Astrocyte (in vitro differentiated cells and primary cell): ENCODE measurements at places on chromosomes 3 and 15. TPM values are rescaled to one million over a fixed set of nuclear protein-coding genes. Genes with fewer than 3 reads are reported as not detected.

DNA sequence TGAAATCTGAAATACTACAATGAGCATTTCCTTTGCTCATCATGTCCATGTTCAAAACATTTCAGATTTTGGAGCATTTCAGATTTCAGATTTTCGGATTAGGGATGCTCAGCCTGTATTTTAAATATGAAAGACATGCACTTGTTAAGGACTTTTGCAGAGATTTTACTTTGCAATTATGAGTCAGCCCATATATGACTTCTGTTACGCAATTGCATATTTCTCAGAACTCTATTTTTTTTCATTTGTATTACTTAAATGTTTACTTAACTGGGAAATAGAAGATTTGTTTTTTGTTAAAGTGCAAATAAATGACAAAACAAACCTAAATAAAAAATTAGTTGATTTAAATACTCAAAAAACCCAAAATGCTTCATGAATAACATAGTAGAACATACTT lies 376.2 kb downstream of the ZBTB20 start:
- H3K36me3 ChIP-seq = no peaks in the 10 kb centered on the region
- H3K27me3 ChIP-seq = no peaks in the 10 kb centered on the region
- H3K4me1 ChIP-seq = no peaks in the 10 kb centered on the region
- peak; percentile 3 for DNase-seq

Gene SFMBT1
- total RNA-seq = 3.2 and 5.5 TPM in 2 replicates

GRCh38 chr3:120678331-120678947 lies 3.6 kb downstream of the HGD start:
- peaks cover 10% of the 10 kb centered on the region for H3K4me1 ChIP-seq
- peak overlapping the region; percentile 22 for H3K27ac ChIP-seq
- H3K4me3 ChIP-seq = no peak overlapping the region
- peak; percentile 71 for DNase-seq
- no peaks in the 10 kb centered on the region for H3K36me3 ChIP-seq

Gene TGM5
- total RNA-seq = 0.16 TPM in 1 of 2 replicates, not detected in the other

DNA sequence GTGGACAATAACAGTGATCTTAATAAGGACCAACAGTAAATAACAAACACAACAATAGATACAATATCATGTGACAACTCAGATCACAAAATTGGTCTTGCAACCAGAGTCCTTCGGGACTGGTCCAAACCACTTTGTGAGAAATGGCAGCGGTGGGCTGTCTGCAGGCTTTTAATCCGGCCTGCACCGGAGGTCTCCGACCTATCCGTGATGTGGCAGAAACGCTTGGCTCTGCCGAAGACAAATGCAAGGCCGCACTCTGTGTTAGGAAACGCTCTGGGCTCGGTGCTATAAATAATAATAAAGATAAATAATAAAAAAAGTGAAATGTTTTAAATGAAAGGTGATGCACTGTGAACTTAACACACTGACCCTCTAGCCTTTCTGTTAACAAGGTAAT lies 810.6 kb upstream of the NR2F2 start:
- DNase-seq = no peak
- no peak overlapping the region for H3K27ac ChIP-seq
- no peaks in the 10 kb centered on the region for H3K36me3 ChIP-seq
- no peaks in the 10 kb centered on the region for H3K4me1 ChIP-seq
- no peaks in the 10 kb centered on the region for H3K27me3 ChIP-seq

Gene CAPN3
- total RNA-seq = 0.38 and 0.57 TPM in 2 replicates

DNA sequence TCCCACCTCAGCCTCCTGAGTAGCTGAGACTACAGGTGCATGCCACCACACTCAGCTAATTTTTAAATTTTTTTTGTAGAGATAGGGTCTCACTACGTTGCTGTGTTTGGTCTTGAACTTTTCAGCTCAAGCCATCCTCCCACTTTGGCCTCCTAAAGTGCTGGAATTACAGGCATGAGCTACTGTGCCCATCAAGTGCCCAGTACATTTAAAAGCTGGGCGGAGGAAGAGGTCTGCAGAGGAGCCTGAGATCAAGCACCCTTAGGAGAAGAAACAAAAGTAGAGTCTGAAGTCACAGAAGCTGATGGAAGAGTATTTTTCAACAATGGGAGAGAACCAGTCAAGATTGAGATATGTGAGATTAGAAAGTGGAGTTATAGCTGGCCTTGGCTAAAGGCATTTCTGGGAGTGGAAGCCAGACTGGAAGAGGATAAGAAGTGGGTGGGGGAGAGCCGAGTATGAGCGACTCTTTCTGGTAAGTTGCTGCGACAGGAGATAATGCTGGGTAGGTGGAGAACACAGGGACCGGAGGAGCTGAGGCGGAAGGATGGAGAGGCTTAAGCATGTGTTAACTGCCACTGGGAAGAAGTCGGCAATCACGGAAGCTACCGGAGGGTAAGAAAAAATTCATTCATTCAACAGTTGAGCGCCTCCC lies 782 bp upstream of the IREB2 start:
- peaks cover 11% of the 10 kb centered on the region for H3K4me1 ChIP-seq
- no peak for DNase-seq
- peaks cover 17% of the 10 kb centered on the region for H3K36me3 ChIP-seq
- H3K27me3 ChIP-seq = peaks cover 4% of the 10 kb centered on the region
- H3K27ac ChIP-seq = peak overlapping the region; percentile 87

DNA sequence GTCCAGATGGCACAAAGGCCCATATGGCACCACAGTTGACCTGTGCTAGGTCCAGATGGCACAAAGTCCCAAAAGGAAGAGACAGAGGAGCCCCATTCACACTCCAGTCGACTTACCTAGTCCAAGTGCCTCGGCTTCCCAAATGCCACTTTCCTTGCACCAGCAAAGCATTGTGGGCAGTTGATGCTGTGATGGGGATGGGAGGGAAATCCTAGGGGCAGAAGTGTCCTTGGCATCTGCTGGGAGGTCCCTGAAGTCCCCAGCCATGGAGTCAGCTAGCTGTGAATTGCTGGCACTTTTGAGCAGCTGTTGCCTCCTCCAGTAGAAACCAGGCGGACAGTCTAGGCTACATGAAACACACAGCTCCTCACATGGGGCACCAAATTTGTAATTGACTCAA lies 60.3 kb upstream of the SIAH2 start:
- no peak overlapping the region for H3K4me3 ChIP-seq
- H3K27ac ChIP-seq = no peak overlapping the region
- no peaks in the 10 kb centered on the region for H3K4me1 ChIP-seq
- no peak for DNase-seq
- no peaks in the 10 kb centered on the region for H3K36me3 ChIP-seq

DNA sequence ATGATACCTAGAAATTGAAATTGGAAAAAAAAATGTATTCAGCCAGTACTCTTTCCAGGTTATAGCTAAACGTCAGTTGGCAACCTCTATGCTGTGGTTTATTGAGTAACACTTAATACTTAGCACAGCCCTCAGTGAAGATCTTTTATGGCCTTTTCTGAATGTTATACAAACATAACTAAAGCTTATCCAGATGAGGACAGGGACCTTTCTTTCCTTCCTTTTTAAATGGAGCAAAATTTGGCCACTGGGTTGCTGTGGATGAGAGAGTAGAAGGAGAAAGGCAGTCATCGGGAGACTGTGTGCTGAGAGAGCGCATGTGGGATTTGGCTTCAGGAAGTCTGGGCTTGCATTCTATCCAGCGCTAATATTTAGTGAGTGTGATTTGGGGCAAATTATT lies 36.1 kb downstream of the IGF1R start:
- H3K27ac ChIP-seq = peak overlapping the region; percentile 40
- no peak overlapping the region for H3K4me3 ChIP-seq
- peak; percentile 66 for DNase-seq
- no peaks in the 10 kb centered on the region for H3K27me3 ChIP-seq
- peaks cover 15% of the 10 kb centered on the region for H3K4me1 ChIP-seq
- no peaks in the 10 kb centered on the region for H3K36me3 ChIP-seq

- no peaks in the 10 kb centered on the region for H3K27me3 ChIP-seq
- no peak for DNase-seq
- H3K36me3 ChIP-seq = no peaks in the 10 kb centered on the region
- H3K4me1 ChIP-seq = no peaks in the 10 kb centered on the region
- H3K4me3 ChIP-seq = no peak overlapping the region
Observed at GRCh38 chr15:27796405-27797320, 302.5 kb downstream of the OCA2 start.

DNA sequence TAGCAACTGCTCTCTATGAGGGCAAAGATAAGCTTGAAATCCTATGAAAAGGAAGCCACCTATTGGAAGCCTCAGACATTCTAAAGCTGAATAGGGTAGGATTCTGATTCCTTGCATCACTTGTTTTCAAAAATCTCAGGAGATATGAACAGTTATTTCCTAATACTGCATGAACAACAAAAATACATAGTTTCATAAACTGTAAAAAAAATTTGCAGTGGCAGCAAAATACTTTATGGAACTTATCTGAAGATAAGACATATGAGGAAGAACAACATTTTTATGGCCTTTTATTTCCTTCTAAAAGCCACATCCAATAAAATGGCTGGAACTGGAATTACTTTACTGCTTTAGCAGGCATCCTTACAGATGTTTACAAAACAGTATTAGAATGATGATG lies 29.9 kb downstream of the AP3S2 start:
- no peaks in the 10 kb centered on the region for H3K27me3 ChIP-seq
- no peaks in the 10 kb centered on the region for H3K4me1 ChIP-seq
- peaks cover 16% of the 10 kb centered on the region for H3K36me3 ChIP-seq
- no peak overlapping the region for H3K4me3 ChIP-seq
- H3K27ac ChIP-seq = no peak overlapping the region

Gene CMTM8
- 1.6 TPM in 2 replicates for total RNA-seq

DNA sequence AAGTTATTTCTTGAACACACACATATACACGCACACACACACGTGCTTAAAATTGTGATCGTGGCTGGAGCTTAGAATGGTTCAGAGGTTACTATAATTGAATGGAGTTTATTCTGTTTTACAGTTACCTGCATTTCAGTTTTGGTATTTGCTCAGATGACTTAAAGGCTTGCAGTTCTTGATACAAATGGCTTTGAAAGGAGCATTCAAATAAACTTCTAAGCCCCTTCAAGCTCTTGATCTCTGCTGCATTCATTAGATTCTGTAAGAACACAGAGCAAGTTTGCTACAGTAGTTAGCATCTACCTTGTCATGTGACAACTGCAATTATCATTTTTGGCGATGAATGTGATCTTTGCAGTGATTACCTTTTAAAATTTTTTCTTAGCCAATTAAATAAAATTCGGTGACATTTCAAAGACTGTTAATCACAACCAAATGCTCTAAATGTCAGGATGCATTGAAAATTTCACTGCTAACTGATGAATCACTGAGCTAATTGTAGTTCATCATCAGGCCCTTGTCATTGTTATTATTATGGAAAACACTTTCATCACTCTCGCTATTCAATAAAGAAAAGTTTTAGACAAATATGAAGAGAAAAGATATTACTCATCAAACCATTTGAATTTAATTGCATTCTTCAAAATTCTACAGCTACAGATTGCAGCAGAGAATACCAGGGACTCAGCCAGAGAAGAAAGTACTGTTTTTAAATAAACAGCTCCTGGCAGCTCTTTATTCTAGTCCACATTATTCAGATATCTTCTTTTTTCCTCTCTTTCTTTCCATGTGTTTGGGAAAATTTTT lies 296.1 kb downstream of the LRTM1 start:
- no peak overlapping the region for H3K27ac ChIP-seq
- H3K27me3 ChIP-seq = no peaks in the 10 kb centered on the region
- H3K36me3 ChIP-seq = no peaks in the 10 kb centered on the region
- H3K4me3 ChIP-seq = no peak overlapping the region
- no peak for DNase-seq

- H3K27ac ChIP-seq = no peak overlapping the region
- no peak for DNase-seq
- no peaks in the 10 kb centered on the region for H3K36me3 ChIP-seq
- no peaks in the 10 kb centered on the region for H3K27me3 ChIP-seq
- H3K4me3 ChIP-seq = no peak overlapping the region
Observed at GRCh38 chr3:107989661-107990060, 101.2 kb downstream of the CD47 start.

GRCh38 chr3:45568848-45569762 lies 25.4 kb upstream of the LIMD1 start:
- H3K4me1 ChIP-seq = no peaks in the 10 kb centered on the region
- no peaks in the 10 kb centered on the region for H3K27me3 ChIP-seq
- H3K27ac ChIP-seq = no peak overlapping the region
- no peak for DNase-seq

Gene TM4SF18
- 4.0 and 5.6 TPM in 2 replicates for total RNA-seq

Gene CPNE9
- total RNA-seq = 0.20 TPM in 1 of 2 replicates, not detected in the other

- H3K4me1 ChIP-seq = no peaks in the 10 kb centered on the region
- no peak overlapping the region for H3K27ac ChIP-seq
- DNase-seq = no peak
- no peaks in the 10 kb centered on the region for H3K36me3 ChIP-seq
- H3K4me3 ChIP-seq = no peak overlapping the region
- no peaks in the 10 kb centered on the region for H3K27me3 ChIP-seq
Observed at GRCh38 chr3:24435584-24435983, 59.1 kb downstream of the THRB start.

Gene TICRR
- total RNA-seq = 2.8 and 2.9 TPM in 2 replicates

DNA sequence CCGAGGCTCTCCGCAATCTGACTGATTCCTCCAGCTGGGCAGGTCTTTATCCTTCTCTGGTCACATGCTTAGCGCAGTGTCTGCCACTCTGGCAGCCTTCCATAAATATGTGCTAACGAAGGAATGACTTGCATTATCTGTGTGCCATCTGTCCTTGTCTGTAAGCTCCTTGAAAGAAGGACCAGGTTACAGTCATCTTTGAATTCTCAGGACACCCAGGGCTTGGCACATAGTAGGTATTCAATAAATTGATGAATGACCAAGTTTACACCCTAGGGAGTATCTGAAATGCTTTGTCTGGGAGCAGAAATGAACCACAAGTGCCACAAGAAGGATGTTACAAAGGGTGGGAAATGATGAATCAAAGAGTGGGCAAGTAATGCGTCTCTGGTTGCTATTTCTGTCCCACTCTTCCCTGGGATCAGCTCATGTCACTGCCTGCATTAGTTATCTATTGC lies 16.5 kb upstream of the FAM3D start:
- H3K36me3 ChIP-seq = no peaks in the 10 kb centered on the region
- no peaks in the 10 kb centered on the region for H3K4me1 ChIP-seq
- H3K27ac ChIP-seq = no peak overlapping the region
- no peak overlapping the region for H3K4me3 ChIP-seq
- H3K27me3 ChIP-seq = peaks cover 2% of the 10 kb centered on the region
- no peak for DNase-seq

DNA sequence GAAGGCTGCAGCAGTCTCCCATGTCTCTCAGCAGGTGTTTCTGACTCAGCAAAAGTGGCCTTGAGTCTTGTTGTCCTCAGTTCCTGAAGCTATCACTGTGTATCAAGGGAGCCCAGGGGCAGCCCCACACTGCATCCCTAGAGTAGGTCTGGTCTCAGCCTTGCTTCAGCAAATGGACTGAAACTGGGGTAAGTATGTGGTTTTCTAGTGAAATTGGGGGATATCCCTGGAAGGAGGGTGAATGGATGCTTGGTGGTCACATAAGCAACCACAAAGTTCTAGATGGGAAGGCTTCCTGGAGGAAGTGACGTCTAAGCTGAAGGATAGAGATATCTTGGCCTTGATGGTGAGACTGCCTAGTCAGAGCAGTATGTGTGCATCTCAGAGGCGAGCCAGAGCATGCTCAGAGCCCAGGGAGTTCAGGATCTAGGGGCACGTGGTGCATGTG lies 38.4 kb downstream of the TMEM158 start:
- H3K4me1 ChIP-seq = peaks cover 11% of the 10 kb centered on the region
- peaks cover 4% of the 10 kb centered on the region for H3K27me3 ChIP-seq
- H3K27ac ChIP-seq = no peak overlapping the region
- H3K4me3 ChIP-seq = no peak overlapping the region
- no peaks in the 10 kb centered on the region for H3K36me3 ChIP-seq
- no peak for DNase-seq
